ENCODE measurements at places on chromosomes 16 and 17.

DNA sequence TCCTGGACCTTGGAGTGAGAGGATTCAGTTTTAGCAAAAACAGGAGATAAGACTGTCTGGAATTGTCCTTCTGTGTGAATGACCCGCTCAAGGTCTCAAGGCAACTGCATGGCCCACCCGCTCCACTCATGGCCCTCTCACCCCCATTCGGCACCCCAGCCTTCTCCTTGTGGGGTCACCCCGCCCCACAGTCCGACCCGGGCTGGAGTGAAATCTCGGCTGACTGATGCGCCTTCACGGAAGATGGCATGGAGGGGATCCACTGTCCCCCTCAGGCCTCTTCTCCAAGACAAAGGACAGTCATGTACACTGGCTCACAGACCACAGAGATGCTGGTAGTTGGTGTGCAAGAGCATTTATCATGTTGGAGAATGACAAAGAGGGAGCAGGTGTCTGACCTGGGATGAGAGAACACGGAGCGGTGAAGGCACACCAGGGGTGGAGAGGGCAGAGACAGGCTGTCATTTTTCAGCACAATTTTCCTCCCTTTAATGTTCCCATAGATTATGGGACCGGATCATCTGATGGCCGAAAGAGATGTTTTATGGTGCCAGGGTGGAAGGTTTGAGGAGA lies 391.9 kb upstream of the TNRC6C start:
- no peak for DNase-seq

- DNase-seq: no peak
Observed at GRCh38 chr16:59411961-59412841, 678.1 kb upstream of the GOT2 start.

DNA sequence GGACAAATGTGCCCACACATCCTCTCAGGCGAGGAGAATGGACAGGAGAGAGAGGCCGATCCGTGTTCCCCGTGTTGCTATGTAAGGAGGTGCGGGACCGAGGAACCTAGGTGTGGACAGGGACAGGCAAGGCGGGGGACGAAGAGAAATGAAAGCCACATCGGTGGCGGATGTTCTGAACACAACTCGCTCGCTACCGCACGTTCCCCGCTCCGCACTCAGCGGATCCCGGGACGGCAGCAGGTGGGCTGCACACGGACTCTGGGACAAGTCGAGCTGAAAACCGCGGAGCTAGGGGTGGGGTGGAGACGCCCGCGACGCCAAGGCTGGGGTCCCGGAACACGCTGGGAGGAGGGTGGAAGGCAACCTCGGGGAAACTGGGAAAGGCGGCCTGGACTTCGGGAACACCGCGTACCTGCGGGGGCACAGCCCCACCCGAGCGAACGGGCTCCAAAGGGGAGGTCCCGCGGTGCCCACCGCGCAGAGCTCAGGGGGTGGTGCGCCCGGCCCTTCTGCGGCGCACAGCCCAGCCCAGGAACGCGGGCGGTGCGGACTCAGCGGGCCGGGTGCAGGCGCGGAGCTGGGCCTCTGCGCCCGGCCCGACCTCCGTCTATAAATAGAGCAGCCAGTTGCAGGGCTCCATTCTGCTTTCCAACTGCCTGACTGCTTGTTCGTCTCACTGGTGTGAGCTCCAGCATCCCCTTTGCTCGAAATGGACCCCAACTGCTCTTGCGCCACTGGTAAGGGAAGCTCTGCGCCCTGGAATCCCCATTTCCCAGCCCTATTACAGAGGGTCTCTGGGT lies at the start of gene MT1E:
Gene MT1E, plus strand, starts transcription at position 642 of the 803 bp plus-strand sequence. Its CDS starts 71 bp downstream, at position 713.
- peak; percentile 75 for DNase-seq

GRCh38 chr17:3693829-3694231 lies 2.1 kb downstream of the P2RX5 start:
- DNase-seq: no peak

DNA sequence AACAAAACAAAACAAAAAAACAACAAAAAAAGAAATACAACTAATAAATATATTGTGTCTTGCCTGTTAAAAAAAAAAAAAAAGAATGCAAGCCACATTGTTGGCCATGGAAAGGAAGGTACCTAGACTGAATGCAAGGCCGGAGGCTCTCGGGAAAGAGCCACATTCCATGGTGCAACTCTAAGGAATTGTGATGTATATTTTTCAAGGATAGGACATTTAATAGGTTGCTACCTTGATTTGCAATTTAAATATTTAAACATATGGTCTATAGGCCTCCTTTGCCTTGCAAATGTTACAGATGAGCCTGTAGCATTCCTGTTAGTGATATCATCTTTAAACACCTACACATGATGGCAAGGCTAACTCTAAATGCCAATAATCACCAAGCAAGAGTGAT lies 650.9 kb downstream of the TOX3 start:
- no peak for DNase-seq

DNA sequence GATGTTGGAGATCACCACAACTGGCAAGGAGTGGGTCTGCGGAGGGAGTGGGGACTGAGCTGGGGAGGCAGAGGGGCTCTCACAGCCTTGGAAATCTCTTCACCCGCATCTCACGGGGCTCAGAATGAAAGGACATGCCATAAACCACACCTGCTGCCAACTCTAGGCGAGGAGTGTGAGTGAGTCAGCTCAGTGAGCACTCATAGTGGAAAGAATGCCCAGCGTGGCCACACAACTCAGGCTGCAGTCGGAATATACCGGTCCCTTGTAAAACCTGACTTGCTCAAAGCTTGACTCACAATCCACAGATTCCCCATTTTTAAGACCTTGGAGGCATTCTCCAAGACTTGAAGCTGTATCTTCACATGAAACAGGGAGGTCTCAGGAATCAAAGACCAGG lies 36.7 kb downstream of the STAT5A start:
- DNase-seq: no peak

- DNase-seq: no peak
Observed at GRCh38 chr17:31559584-31560501, 168.4 kb downstream of the RAB11FIP4 start.

DNA sequence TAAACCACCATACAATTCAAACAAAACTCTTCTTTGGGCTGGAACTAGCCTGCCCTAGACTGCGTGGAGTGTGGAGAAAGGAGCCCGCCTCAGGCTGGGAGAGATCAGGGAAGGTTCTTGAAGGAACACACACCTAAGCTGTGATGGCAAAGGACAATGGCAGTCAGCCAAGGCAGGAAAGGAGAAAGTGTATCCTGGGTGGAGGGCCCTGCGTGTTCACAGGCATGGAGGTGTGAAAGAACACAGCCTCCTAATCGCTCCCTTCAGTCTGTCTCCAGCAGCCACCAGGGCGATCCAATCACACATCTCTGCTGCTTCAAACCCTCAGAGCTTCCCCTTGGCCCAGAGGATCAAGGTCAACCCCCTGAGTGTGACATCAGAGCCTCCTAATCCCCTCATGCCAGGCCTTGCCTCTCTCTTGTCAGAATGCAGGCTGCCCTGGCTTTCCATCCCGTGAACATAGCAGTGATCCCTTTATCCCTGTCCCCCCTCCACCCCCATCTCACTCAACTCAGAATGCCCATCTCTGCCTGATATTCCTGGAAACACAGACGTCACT lies 173.0 kb downstream of the KATNIP start:
- DNase-seq: no peak

DNA sequence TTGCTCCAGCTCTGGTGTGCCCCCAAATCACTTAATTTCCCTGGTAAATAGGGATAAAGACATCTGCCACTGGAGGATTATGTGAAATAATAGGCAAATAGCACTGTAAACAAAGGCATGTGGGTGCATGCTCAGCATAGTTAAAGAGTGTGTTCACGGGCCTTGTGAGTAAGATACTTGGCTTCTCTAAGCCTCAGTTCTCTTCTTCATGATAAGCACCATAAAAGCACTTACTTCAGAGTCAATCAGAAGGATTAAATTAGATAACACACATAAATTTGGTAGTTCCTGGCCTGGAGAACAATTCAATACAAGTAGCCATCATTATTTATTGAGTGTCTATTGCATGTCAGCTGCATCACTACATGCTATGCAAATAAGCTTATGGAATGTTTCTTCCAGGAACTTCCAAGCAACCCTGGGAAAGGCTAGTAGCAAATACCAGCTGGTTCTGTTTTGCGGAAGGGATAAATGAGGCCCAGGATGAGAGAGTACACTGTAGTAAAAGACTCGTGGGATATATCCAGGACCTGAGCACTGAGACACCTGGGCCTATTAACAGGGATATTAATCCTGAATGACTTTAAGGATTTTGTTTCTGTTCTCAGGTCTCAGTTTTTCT lies 14.5 kb downstream of the CCL11 start:
- no peak for DNase-seq

DNA sequence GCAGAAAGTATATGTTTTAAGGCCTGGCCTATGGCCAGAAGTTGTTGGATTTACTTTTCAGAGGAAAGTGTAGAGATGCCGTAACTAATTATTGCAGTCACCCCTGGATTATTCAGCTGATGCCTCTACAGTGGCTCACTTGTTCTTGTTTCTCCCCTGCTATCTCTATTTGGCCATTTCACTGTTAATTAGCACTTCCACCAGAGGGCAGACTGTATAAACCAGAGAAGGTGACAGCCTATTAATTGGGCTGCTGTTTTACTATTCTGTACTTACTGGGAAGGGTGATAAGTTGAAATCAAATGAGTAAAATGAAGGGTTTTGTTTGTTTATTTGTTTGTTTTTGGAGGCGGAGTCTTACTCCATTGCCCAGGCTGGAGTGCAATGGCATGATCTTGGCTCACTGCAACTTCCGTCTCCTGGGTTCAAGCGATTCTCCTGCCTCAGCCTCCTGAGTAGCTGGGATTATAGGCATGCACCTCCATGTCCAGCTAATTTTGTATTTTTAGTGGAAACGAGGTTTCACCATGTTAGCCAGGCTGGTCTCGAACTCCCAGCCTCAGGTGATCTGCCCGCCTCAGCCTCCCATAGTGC lies 66.0 kb downstream of the CDK12 start:
- no peak for DNase-seq

DNA sequence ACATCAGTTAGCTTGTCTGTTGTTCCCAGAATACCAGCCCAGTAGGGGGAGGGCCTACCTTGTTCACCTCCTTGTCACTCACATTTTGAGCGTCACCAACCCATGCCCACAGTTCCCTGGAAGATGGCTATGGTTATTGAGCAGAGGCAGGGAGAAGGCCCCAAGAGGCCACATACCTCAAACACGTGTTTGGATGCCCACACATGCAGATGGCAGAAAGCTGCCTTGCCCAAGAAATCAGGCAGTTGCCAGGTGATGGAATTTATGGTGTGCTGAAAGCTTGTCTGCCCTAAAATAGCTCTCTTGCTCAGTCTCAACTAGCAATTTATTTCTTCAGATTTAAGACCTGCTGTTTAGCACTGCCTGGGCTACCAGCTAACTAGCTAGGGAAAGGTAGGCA lies 16.5 kb upstream of the CMTM4 start:
- DNase-seq: no peak

DNA sequence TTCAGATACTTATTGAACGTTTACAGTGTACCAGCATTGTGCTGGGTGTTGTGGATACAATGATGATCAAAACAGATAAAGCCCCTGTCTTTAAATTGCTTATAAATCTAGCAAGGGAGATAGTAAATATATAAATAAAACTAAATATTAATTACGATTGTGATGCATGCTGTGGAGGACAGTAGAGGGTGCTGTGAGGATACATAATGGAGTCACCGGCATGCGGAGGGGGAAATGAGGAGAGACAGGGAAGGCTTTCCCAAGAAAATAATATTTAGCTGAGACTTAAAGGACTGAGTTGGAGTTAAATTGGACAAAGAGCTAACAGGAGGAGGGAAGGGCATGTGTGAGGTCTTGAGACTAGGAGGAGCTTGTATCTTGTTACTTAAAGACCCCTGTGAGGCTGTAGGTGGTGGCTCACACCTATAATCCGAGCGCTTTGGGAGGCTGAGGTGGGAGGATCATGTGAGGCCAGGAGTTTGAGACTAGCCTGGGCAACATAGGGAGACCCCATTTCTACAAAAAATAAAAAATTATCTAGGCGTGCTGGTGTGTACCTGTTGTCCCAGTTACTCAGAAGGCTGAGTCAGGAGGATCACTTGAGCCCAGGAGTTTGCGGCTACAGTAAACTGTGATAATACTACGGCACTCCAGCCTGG lies 2.4 kb downstream of the DHRS7B start:
- no peak for DNase-seq

GRCh38 chr16:3095869-3096268 lies 3.2 kb downstream of the ZSCAN10 start:
- DNase-seq: peak; percentile 46

GRCh38 chr17:73293480-73293911 lies 18.3 kb downstream of the CDC42EP4 start:
- DNase-seq: no peak
